ENCODE measurements at places on chromosomes 2 and 18.

GRCh38 chr2:149441255-149441654, 110.9 kb downstream of the LYPD6 start:
- DNase-seq = no peak

- DNase-seq = no peak
Measured at GRCh38 chr18:49112664-49113063, 161.9 kb upstream of the SMAD7 start.

GRCh38 chr2:12493031-12493513, 223.7 kb upstream of the TRIB2 start:
- no peak for DNase-seq

- no peak for DNase-seq
Measured at GRCh38 chr2:205471776-205472175, 210.5 kb upstream of the NRP2 start.

- no peak for DNase-seq
Measured at GRCh38 chr2:16588565-16588964, 77.1 kb downstream of the CYRIA start.

GRCh38 chr18:24259869-24260641, 121.2 kb downstream of the CABYR start:
- no peak for DNase-seq

- no peak for DNase-seq
Measured at GRCh38 chr2:120110507-120110906, 97.6 kb downstream of the EPB41L5 start.

DNA sequence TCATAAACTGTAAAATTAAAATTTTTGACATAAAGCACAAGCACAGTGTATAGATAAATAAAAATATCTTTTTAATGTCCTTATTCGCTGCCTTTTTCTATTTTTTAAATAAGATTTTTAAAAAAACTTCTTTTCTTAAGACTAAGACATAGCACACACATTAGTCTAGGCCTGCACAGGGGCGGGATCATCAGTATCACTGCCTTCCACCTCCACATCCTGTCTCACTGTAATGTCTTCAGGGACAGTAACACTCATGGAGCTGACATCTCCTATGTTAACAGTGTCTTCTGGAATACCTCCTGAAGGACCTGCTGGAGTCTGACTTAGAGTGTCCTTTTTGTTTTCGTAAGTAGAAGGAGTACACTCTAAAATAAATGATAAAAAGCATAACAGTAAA, 33.0 kb downstream of the VAPA start:
- no peak for DNase-seq

GRCh38 chr18:425106-425745, 75.3 kb downstream of the COLEC12 start:
- no peak for DNase-seq
